ENCODE measurements at places on chromosomes 2 and 18. TPM values are rescaled to one million over a fixed set of nuclear protein-coding genes. Genes with fewer than 3 reads are reported as not detected.

The KCNG2 gene
- not detected for polyA plus RNA-seq

The DUSP19 gene
- 6.7 TPM for polyA plus RNA-seq

The FOXD4L1 gene
- 0.07 TPM for polyA plus RNA-seq

The KCNJ3 gene
- 32.5 TPM for polyA plus RNA-seq

The NOSTRIN gene
- polyA plus RNA-seq = 31.8 TPM

The CHMP1B gene
- 40.4 TPM for polyA plus RNA-seq

The MC4R gene
- polyA plus RNA-seq = not detected

The VWC2L gene
- not detected for polyA plus RNA-seq

The POTEC gene
- not detected for polyA plus RNA-seq

The SERPINB10 gene
- not detected for polyA plus RNA-seq

The SLC9A2 gene
- 0.02 TPM for polyA plus RNA-seq

The ZAP70 gene
- polyA plus RNA-seq = 1.3 TPM

The SERPINB12 gene
- not detected for polyA plus RNA-seq

The UPP2 gene
- polyA plus RNA-seq = not detected

The CELF4 gene
- polyA plus RNA-seq = 0.79 TPM

The BOK gene
- 3.5 TPM for polyA plus RNA-seq

The MPPE1 gene
- polyA plus RNA-seq = 20.7 TPM

The DLGAP1 gene
- 0.11 TPM for polyA plus RNA-seq

The HOXD8 gene
- polyA plus RNA-seq = 0.63 TPM

The LYPD6 gene
- 0.48 TPM for polyA plus RNA-seq

The CCDC148 gene
- 0.23 TPM for polyA plus RNA-seq

The DNAJC10 gene
- polyA plus RNA-seq = 13.1 TPM

The MERTK gene
- 3.8 TPM for polyA plus RNA-seq

The CHRNG gene
- polyA plus RNA-seq = not detected

The RND3 gene
- polyA plus RNA-seq = 16.4 TPM

The IRS1 gene
- polyA plus RNA-seq = 6.2 TPM

The RNF144A gene
- 4.7 TPM for polyA plus RNA-seq

The REG1A gene
- 1.7 TPM for polyA plus RNA-seq

The GKN2 gene
- polyA plus RNA-seq = not detected

The SLC9A4 gene
- polyA plus RNA-seq = not detected
